Esophagus muscularis mucosa (tissue), 4 donors: ENCODE measurements at places on chromosomes 2 and 18. TPM values are rescaled to one million over a fixed set of nuclear protein-coding genes. Genes with fewer than 3 reads are reported as not detected.

DNA sequence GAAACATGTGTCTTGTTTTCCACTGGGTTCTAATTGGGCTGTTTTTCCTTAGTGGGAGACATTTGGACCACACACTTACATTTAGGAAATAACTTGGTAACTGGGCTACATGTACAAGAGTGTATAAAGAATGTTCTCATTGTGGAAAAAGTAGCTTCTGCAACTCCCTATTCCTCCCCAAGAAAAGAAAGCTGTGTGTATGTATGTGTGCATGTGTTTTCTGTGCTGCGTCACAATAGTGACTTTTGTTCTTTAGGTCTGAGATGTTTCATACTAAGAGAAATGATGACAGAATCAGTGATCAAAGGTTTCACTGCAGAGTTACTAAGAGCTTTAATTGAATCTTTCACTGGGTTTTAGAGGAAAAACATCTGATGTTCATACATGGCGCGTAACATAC is 82.7 kb downstream of the TANC1 start:
- no peak for DNase-seq
- no peak overlapping the region for H3K27ac ChIP-seq
- no peaks in the 10 kb centered on the region for H3K36me3 ChIP-seq
- no peaks in the 10 kb centered on the region for H3K27me3 ChIP-seq
- H3K4me1 ChIP-seq, result peaks cover 49% of the 10 kb centered on the region

- no peaks in the 10 kb centered on the region for H3K27me3 ChIP-seq
- no peaks in the 10 kb centered on the region for H3K36me3 ChIP-seq
- no peak for DNase-seq
- no peak overlapping the region for H3K4me3 ChIP-seq
Measured at GRCh38 chr18:63210521-63210920, 109.0 kb downstream of the BCL2 start.

DNA sequence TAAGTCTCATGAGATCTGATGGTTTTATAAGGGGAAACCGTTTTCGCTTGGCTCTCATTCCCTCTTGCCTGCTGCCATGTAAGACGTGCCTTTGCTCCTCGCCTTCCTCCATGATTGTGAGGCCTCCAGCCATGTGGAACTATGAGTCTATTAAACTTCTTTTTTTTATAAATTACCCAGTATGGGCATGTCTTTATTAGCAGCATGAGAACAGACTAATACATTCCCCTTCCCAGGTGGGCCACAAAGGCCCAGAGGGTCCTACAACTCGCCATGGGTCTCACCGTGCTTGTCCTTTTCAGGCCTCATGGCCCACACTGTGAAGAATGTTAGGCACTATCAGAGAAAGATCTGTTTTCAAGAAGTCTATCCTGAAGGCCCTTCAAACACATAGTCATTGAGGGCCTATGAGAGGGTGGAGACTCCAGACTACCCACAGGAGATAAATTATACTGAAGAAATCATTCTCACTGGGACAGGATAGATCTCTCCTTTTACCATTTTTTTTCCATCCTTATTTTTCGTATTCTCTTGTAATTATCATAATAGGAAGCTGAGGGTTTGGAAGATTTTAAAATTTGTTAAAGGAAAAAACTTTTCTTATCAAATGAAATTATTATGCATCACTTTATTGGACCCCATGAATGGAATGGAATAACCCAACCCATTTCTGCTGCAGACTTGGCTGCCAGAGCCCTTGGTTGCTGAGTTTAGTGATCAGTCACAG is 91.0 kb upstream of the MSH2 start:
- no peaks in the 10 kb centered on the region for H3K27me3 ChIP-seq
- peaks cover 37% of the 10 kb centered on the region for H3K4me1 ChIP-seq
- no peaks in the 10 kb centered on the region for H3K36me3 ChIP-seq
- peak overlapping the region; percentile 75 for H3K27ac ChIP-seq
- DNase-seq, result no peak

DNA sequence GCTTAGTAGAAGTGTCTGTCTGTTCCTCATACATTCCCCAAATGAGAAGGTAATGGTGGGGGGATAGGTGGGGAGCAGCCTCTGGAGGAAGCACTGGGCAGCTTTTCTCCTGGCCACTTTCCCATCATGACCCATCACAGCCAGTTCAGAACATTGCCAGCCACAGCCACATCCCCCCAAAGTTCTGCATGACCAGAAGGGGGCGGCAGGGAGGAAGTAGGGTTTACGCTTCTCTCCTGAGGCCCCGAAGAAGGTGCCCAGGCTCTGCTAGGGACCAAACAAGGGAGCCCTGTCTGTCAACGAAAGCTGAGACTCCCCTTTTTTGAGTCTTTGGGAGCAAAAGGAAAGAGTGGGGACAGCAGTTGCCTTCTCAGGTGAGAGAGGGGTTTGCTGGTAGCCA is 7.7 kb downstream of the IGFBP5 start:
- H3K4me3 ChIP-seq, result no peak overlapping the region
- H3K4me1 ChIP-seq, result peaks cover 97% of the 10 kb centered on the region
- H3K27ac ChIP-seq, result peak overlapping the region; percentile 87
- no peak for DNase-seq
- H3K36me3 ChIP-seq, result peaks cover 33% of the 10 kb centered on the region

GRCh38 chr2:241015439-241015838 is 17.0 kb downstream of the SNED1 start:
- DNase-seq, result peak; percentile 74
- H3K27ac ChIP-seq, result no peak overlapping the region
- H3K4me3 ChIP-seq, result no peak overlapping the region
- H3K27me3 ChIP-seq, result no peaks in the 10 kb centered on the region
- peaks cover 3% of the 10 kb centered on the region for H3K4me1 ChIP-seq
- H3K36me3 ChIP-seq, result peaks cover 18% of the 10 kb centered on the region

- H3K27ac ChIP-seq, result peak within 1 kb of the TSS; percentile 92
- H3K4me1 ChIP-seq, result peaks cover 25% of the 10 kb centered on the region
- no peaks in the 10 kb centered on the region for H3K27me3 ChIP-seq
- H3K4me3 ChIP-seq, result peak within 1 kb of the TSS; percentile 85
- no peaks in the 10 kb centered on the region for H3K36me3 ChIP-seq
- no peak for DNase-seq
Measured at GRCh38 chr2:69013142-69013839, at the start of gene ANTXR1. Gene ANTXR1 (plus strand): TSS chr2:69013179. CDS start chr2:69013500, 321 bp downstream.

- H3K36me3 ChIP-seq, result no peaks in the 10 kb centered on the region
- H3K4me1 ChIP-seq, result peaks cover 56% of the 10 kb centered on the region
- no peaks in the 10 kb centered on the region for H3K27me3 ChIP-seq
- no peak for DNase-seq
- no peak overlapping the region for H3K4me3 ChIP-seq
Measured at GRCh38 chr2:160358046-160358445, 135.6 kb downstream of the RBMS1 start.

- peaks cover 14% of the 10 kb centered on the region for H3K36me3 ChIP-seq
- no peak for DNase-seq
- H3K4me3 ChIP-seq, result peak overlapping the region; percentile 87
Measured at GRCh38 chr2:219570924-219571310, 422 bp downstream of the OBSL1 start.

GRCh38 chr2:63740943-63741342 is 100.8 kb upstream of the UGP2 start:
- H3K27me3 ChIP-seq, result no peaks in the 10 kb centered on the region
- no peak for DNase-seq
- no peak overlapping the region for H3K4me3 ChIP-seq

GRCh38 chr2:46846536-46846935 is 69.1 kb downstream of the MCFD2 start:
- no peaks in the 10 kb centered on the region for H3K27me3 ChIP-seq
- DNase-seq, result no peak
- peak overlapping the region; percentile 95 for H3K27ac ChIP-seq

GRCh38 chr2:68110102-68110501 is 47.3 kb upstream of the C1D start:
- H3K27ac ChIP-seq, result no peak overlapping the region
- no peak for DNase-seq
- no peaks in the 10 kb centered on the region for H3K27me3 ChIP-seq
- no peaks in the 10 kb centered on the region for H3K36me3 ChIP-seq
- H3K4me1 ChIP-seq, result no peaks in the 10 kb centered on the region

GRCh38 chr2:206189691-206190090 is 30.0 kb downstream of the EEF1B2 start:
- no peak overlapping the region for H3K4me3 ChIP-seq
- no peaks in the 10 kb centered on the region for H3K36me3 ChIP-seq
- no peak for DNase-seq
- H3K4me1 ChIP-seq, result no peaks in the 10 kb centered on the region
- no peaks in the 10 kb centered on the region for H3K27me3 ChIP-seq
- no peak overlapping the region for H3K27ac ChIP-seq

DNA sequence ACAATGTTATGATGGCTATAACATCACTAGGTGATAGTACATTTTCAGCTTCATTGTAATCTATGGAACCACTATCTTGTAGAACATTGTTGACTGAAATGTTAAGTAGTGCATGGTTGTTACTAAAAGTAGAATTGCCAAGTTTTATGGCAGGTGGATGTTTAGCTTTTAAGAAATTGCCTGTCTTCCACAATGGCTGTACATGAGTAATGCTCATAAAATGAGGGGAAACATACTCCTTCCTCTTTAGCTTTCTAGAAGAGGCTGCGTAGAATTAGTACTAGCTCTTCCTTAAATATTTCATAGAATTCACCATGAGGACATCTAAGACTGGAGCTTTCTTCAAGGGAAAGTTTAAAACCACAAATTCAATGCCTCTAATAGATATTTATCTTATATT is 161.0 kb downstream of the TPGS2 start:
- no peak for DNase-seq
- no peaks in the 10 kb centered on the region for H3K36me3 ChIP-seq
- H3K4me1 ChIP-seq, result peaks cover 10% of the 10 kb centered on the region
- H3K27ac ChIP-seq, result no peak overlapping the region
- H3K27me3 ChIP-seq, result no peaks in the 10 kb centered on the region

GRCh38 chr18:60452421-60452820 is 79.8 kb upstream of the MC4R start:
- H3K36me3 ChIP-seq, result no peaks in the 10 kb centered on the region
- no peaks in the 10 kb centered on the region for H3K27me3 ChIP-seq
- no peak for DNase-seq
- H3K4me1 ChIP-seq, result no peaks in the 10 kb centered on the region
- H3K27ac ChIP-seq, result no peak overlapping the region

GRCh38 chr2:147641651-147642050 is 203.2 kb upstream of the ACVR2A start:
- no peaks in the 10 kb centered on the region for H3K27me3 ChIP-seq
- H3K4me1 ChIP-seq, result peaks cover 3% of the 10 kb centered on the region
- H3K27ac ChIP-seq, result no peak overlapping the region
- no peaks in the 10 kb centered on the region for H3K36me3 ChIP-seq
- no peak overlapping the region for H3K4me3 ChIP-seq
- DNase-seq, result no peak

DNA sequence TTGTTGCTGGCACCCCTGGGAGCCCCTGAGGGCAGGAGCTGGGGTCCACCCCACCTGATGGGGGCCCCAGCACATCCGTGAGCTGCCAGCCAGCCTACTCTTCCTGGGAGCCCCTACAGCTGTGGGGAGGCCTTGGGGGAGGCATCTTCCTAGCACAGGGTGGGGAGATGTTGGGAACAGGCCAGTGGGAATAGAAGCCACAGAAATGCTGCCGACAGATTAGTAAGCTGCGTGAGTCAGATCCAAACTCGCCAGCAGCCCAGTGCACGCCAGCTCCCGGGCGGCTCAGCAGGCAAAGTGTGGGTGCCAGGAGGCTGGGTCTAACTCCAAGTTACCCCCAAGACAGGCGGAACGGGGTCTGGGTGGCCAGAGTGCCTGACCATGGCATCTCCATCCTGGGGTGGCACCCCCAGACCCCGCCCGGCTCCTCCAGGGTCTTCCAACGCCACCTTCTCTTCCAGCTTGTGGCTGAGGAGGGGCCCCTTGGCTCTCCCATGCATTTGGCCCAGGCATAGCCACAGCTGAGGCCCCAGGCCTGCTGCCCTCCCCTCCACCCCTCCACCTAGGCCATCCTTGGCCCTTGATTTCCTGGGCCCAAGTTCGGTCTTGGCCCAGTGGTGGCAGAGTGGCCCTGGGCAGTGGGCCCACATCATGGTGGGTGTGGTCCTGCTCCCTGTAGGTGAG is 15.3 kb downstream of the CROCC2 start:
- H3K27ac ChIP-seq, result no peak overlapping the region
- no peak for DNase-seq
- H3K27me3 ChIP-seq, result no peaks in the 10 kb centered on the region
- no peaks in the 10 kb centered on the region for H3K36me3 ChIP-seq

DNA sequence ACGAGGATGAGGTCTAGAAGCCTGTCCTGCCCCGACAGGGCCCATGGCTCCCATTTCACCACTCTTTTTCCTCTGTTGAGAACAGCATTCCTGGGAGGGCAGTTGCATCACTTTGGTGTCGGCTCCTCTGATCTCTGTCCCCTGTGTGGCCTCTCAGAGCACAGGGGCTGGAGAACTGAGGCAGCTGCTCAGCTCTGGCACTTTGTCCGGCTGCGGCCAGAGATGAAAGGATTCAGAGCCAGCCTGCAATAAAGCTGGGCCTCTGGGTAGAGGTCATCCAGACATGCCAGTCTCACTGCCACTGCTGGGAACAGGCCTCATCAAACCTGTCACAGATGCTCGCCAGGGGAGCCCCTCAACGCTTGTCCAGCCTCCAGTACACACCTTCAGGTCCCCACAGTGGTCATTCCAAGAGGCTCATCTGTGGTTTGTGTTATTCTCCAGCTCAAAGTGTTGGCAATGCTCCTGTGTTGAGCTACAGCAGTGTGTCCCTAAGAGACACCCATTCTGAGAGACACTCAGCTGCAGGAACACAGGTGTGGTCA is 13.1 kb upstream of the ROCK2 start:
- H3K36me3 ChIP-seq, result no peaks in the 10 kb centered on the region
- H3K27ac ChIP-seq, result no peak overlapping the region
- H3K4me1 ChIP-seq, result peaks cover 23% of the 10 kb centered on the region
- H3K4me3 ChIP-seq, result no peak overlapping the region

DNA sequence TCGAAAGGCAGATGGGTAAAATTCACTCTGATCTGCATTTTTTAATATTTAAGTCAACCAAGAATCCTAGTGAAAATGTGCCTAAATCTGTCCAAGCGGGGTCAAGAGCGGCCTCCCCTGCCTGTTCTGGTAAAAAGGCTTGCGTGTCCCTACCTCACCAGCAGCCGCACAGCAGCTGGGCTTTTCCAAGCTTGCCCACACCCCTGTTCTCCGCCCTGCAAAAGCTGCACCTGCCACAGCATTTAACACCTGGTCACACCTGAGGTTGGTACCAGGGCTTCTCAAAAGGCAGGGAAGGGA is 25.8 kb upstream of the TMEM182 start:
- peak overlapping the region; percentile 85 for H3K4me3 ChIP-seq
- peak overlapping the region; percentile 73 for H3K27ac ChIP-seq
- no peaks in the 10 kb centered on the region for H3K36me3 ChIP-seq
- H3K4me1 ChIP-seq, result peaks cover 25% of the 10 kb centered on the region

GRCh38 chr18:78783564-78783960 is 196.1 kb upstream of the SALL3 start:
- no peak for DNase-seq
- no peak overlapping the region for H3K4me3 ChIP-seq
- no peaks in the 10 kb centered on the region for H3K36me3 ChIP-seq
- H3K4me1 ChIP-seq, result no peaks in the 10 kb centered on the region
- no peak overlapping the region for H3K27ac ChIP-seq
- no peaks in the 10 kb centered on the region for H3K27me3 ChIP-seq

GRCh38 chr2:16832910-16833309 is 167.3 kb upstream of the CYRIA start:
- H3K27ac ChIP-seq, result no peak overlapping the region
- H3K4me1 ChIP-seq, result no peaks in the 10 kb centered on the region
- H3K27me3 ChIP-seq, result no peaks in the 10 kb centered on the region
- no peaks in the 10 kb centered on the region for H3K36me3 ChIP-seq
- DNase-seq, result no peak
- H3K4me3 ChIP-seq, result no peak overlapping the region

Gene STK11IP
- total RNA-seq, result 15.4 TPM

Gene RNF152
- 14.3 TPM for total RNA-seq

Gene ABCG8
- not detected for total RNA-seq

Gene STON1
- total RNA-seq, result 170 TPM

Gene LCT
- not detected for total RNA-seq

Gene KIF5C
- 3.1 TPM for total RNA-seq

Gene GCG
- not detected for total RNA-seq

Gene GRHL1
- total RNA-seq, result 2.9 TPM

Gene ESPNL
- 0.83 TPM for total RNA-seq
